ENCODE measurements at places on chromosomes 3 and 15.

DNA sequence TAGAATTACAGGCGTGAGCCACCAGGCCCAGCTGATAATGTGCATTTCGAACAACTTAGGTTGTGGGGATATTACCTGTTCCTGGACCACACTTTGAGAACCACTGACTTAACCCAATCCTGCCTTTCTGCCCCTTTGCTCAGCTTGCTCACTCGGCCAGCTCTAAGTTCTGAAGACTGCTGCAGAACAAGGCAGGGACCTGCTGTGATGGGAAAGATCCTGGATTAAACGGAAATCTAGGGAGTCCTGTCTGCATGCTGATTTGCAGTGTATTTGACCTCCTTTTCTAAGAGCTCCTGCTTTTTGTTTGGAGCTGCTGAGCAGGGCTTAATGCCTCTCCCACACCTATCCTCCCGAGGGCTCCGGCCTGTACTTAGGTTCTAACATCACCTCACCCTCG is 2.9 kb downstream of the LTK start:
- DNase-seq, result no peak

GRCh38 chr15:101306341-101307047 is 11.4 kb upstream of the SNRPA1 start:
- DNase-seq, result no peak

DNA sequence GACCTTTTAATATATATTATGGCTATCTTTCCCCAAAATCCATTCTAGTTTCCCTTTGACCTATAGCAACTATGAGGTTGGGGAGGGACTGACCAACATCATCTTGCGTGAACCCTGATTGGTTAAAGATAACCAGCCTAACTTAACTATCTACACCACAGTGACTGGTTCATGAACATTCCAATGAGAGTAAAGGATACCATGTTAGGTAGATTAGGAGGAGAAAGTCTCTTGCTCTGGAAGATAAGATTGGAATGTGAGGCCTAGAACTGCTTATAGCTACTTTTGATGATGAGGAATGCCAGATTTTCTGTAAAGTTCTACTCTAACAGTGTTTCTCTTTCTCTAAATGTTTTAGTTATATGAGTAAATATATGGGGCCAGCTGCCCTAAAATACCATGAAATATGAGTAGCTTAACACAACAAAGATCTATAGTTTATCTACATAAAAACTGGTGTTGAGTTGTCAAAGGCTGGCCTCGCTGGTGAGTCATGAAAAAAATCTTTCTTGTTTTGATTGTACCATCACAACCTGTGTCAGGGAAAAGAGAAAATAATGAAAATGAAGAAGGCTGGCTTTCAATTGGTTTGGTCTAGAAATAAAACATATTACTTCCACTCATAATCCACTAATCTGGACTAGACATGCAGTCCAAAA is 481.4 kb downstream of the NSUN3 start:
- DNase-seq, result no peak

GRCh38 chr15:38540510-38540909 is 24.1 kb downstream of the RASGRP1 start:
- no peak for DNase-seq

DNA sequence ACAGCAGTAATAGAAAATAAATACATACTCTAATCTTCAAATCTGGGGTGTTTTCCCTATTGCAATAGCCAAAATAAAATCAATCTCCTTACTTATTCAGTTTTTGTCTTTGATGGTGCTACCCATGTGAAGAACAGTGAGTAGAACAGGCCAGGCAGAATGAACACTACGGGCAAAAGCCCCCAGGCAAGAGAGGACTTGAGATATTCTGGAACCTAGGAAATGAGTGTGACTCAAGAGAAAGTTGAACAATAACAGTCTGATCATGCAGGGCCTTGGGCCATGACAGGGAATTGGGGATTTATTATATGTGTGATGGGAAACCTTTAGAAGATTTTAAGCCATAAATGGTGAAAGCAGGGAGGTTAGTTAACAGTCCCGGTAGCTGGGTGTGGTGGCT is 14.0 kb upstream of the DUT start:
- no peak for DNase-seq

DNA sequence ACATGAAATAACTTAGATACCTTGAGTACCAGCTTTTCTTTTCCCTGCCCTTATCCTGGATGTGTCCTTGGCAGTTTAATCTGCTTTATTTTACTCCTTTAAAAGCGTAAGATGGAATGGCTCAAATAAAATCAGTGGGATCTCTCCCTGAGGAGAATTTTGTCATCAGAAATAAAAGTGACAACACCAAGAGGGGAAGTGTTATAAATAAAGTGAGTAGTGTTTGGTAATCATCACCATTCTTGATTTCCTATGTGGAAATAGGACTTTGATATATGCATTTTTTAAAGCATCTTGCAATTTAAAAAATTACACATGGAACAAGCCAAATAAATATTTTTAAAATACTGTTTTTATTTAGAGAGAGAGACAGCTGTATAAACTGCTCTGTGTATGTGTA is 76.5 kb downstream of the MBNL1 start:
- no peak for DNase-seq

DNA sequence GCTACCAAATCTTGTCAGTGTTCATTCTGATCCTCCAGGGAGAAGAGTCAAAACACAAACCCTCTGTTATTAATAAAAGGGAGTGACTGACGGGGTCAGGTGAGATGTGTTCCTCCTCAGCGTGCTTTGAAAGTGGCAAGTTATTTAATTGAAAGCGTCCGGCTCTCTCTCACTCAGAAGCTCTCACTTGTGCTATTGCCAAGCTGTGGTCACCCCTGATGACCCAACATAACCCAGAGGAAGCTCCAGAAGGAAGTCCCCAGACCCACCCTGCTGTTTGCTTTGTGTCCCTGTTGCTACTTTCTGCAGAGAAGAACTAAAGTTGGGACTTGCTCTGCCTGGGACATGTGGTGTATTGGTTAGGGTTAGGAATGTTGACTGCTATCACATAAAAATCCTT is 235.6 kb downstream of the EDEM1 start:
- DNase-seq, result no peak

- DNase-seq, result peak; percentile 47
Observed at GRCh38 chr3:52827866-52828376, 2.6 kb downstream of the ITIH4 start.

GRCh38 chr15:59171067-59171397 is 35.6 kb upstream of the LDHAL6B start:
- DNase-seq, result no peak

DNA sequence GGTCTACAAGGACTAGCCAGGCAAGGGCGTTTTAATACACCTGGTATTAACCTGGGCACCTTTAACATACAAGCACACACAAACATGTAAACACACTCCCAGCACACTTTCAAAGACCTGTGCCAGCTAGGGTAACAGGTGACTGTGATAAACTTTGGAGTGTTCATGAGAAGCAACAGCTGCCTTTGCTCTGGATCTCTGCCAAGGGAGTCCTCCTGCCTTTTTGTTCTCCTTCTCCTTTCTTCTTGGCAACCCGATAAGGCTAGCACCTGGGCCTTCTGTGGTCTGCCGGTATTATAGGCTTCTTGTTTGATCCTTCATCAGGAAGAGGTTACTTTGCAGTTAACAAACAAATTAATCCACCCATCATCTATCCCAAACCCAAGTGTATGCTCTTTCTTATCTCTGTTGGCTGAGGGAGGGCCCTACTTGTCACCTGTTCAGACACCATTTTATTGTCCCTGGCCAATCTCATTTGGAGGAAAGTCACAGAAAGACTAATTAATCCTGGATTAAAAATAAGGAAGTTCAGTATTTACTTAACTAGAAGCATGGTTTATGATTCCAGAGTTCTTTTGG is at the start of gene RETNLB:
TSS of gene RETNLB (minus strand) at position 7 of the 579 bp plus-strand sequence. CDS start 225 bp downstream, outside the sequence.
- DNase-seq, result no peak

DNA sequence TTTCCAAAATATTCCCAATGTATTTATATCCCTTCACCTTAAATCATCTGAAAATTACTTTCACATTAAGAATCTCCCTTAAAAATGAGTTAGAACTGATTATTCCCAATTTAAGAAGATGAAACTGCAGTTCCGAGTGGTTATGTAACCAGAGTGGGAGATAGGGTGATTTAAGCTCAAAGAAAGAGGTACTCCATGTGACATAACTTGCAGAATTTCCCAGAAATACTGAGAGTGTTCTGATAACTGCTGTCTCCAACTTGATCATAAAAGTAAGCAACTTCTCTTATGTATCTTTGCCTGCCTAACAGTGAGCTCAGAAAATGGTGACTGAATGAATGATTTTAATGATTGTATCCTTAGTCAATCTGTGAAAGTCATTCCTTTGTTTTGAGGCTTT is 32.3 kb downstream of the ARRDC4 start:
- no peak for DNase-seq

DNA sequence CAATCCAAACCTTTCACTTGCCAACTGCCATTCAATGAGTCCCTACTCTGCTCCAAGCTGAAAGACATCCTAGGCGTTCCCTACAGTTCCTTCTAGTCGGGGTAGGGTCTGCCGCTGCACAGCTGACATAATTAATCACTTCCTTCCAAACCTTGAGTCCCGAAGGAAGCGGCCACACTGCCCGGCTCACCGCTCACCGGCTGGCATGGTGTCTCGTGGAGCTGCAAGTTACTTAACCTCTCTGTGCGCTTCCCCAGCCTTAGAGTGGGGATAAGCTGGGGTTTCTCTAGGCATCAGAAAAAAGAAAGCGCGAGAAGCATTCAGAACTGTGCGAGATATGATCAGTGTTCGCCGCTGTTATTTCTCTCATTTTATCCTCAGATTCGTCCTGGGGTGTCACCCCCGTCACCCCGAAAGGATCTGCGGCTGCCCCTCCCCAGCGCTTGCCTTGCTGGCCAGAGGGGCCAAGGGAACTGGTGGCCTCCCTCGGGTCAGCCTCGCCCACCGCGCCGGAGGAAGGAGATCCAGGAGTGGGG is 748 bp downstream of the MRPS25 start:
- DNase-seq, result no peak

GRCh38 chr3:27581852-27582251 is 97.7 kb upstream of the SLC4A7 start:
- no peak for DNase-seq

- no peak for DNase-seq
Observed at GRCh38 chr15:97386940-97387339, 573.6 kb upstream of the ARRDC4 start.

DNA sequence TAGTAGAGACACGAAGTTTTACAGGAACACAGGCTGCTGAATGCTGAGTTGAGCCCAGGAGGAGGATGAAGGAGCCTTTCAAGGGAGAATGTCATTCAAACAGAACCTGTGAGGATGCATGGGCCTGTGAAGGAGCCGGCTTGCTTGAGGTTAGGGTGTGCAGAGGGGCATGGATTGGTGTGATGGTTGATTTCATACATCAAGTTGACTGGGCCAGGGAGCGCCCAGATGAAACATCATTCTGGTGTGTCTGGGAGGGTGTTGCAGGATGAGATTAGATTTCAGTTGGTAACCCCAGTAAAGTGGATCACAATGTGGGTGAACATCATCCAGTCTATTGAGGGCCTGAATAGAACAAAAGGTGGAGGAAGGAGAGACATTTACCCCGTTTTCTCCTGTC is 243.6 kb downstream of the EDEM1 start:
- no peak for DNase-seq

DNA sequence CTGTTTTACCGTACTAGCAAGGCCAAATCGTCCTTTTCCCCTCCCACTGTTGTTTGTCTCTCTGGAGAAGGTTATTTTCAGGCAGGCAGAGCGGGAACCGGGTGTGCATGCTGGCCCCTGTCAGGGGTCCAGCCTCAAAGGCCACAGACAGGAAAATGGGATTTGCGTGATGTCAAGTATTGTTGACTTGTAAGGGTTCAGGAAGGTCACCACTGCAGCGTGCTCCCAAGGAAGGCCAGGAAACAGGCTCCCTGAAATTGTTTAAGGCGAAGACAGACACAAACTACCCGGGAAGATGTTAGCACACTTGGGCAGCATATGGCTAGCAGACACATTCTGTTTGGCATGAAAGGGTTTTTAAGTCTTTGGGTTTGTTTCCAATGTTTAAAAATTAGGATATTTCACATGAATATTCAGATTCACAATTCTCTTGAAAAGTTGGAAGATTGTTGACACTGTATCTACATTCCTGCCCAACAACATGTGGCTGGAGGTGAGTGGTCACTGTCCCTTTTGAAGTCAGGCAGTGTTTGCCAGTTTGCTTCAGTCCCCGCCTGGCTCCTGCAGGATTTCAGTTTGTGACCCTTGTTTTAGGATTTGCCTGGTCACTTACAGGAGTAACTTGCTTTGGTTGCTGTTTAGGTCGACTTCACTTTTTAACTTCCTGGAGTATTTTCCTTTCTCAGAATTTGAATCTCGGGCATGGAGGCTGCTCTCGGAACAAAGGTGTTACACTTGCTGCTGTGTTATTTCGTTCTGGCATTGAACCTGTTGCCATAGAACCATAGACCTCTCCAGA is 90.4 kb downstream of the BDH1 start:
- DNase-seq, result no peak

DNA sequence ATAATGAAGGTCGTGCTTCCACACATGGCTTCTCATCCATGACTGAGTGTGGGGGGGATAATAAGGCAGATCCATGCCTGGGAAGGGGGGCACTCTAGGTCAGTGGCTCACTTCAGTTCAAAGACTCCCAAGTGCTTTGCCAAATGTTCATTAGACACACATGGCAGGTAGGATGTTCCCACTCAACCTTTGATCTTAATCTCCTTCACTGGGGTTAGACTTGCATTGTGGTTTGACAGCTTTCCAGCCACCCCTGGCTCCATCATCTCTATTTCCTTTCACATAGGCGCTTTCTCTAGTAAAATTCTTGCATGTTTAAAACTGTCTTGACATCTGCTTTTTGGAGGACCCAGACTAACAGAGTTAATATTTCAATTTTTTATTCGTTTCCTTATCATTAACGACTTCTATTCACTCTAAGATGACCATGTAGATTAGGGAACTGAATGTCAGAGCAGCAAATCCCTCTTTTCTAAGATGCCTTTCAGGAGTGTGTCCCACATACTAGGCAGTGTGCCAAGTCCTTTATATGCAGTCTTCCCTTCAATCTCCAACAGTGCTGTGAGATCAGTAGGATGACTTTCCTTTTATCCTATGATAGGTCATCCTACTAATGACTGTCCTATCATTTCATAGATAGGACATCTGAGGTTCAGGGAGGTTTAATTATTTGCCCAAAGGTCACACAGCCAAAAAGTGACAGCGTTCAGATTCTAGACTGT is 57.9 kb downstream of the BTD start:
- DNase-seq, result no peak

DNA sequence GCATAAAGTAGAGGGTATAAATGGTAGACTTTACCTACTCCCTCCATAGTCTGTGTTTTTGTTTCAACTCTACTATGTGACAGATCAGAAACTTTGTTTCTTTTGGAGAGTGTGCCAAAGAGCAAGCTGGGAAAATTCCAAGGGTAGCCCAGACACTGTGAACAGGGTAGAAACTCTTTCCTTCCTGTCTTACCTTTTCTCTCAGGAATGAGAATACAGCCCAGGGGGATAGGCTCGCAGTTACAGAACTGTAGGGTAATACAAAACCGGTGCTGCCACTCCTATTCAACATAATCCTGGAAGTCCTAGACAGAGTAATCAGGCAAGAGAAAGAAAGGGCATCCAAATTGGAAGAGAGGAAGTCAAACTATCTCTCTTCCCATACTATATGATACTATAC is 256.3 kb downstream of the CPNE4 start:
- DNase-seq, result no peak

DNA sequence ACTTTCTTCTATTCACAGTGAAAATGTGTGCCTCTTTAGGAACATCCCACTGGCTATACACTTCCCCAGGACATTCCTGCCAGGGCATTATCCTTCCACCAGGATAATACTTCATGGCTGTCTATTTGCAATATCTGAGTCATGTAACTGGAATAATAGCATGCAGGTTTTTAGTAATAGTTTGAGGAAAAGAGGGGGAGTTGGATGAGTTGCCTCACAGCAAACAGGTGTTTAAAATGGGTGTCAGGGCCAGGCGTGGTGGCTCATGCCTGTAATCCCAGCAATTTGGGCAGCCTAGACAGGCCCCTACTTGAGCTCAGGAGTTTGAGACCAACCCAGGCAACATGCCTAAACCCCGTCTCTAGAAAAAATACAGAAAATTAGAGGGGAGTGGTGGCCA is 585.9 kb downstream of the DIPK2A start:
- DNase-seq, result no peak

All from kidney epithelial cell (primary cell).